GM19239 (cell line): ENCODE measurements at places on chromosomes 11 and 22.

GRCh38 chr22:29030618-29031226 is 30.9 kb downstream of the C22orf31 start:
- no peak for DNase-seq

- DNase-seq, result no peak
These were observed 102.6 kb downstream of the RELT start for GRCh38 chr11:73478737-73479347.

- DNase-seq, result no peak
These were observed 314.3 kb downstream of the BRD1 start for GRCh38 chr22:49513358-49513851.

- DNase-seq, result no peak
These were observed 264.5 kb upstream of the SORL1-AS1 start for GRCh38 chr11:121717296-121717695.

GRCh38 chr11:108316061-108316460 is 93.2 kb downstream of the ATM start:
- no peak for DNase-seq

DNA sequence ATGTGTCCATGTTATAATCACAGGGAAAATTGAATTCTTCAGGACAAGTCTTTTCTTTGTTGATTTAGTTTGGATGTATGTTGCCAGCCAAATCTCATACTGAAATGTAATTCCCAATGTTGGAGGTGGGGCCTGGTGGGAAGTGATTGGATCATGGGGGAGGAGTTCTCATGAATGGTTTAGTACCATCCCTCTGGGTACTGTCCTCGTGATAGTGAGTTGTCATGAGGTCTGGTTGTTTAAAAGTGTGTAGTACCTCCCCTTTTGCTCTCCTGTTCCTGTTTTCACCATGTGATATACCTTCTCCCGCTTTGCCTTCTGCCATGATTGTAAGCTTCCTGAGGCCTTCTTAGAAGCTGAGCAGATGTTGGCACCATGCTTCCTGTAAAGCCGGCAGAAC is 100.3 kb downstream of the CCDC81 start:
- DNase-seq, result no peak

DNA sequence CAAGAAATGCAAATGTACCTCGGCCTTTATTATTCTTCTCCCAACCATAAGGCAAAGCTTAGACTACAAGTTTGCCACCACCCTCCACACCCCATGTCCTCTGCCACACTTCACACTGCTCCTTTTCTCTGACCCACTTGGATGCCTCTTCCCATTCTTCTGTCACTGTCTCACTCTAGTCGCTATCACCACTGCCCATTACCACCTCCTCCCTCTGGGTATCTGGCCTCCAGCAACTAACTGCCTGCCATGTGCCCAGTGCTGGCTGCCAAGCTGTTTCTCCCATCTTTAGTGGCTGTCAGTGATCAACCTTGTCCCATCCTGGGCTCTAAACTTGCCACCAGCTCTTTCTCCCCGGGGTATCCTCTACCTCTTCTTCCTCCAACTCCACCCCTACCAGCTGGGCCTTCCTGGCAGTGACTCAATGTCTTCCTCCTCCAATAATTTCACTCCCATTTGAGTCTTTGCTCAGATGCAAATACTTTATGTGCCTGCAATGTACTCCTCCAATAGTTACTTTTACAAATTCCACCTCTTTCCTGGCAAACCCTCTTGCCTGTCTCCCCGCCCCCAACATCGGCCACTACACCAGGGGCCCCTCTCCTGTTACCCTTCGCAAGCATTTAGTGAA is 20.1 kb upstream of the KDM2A start:
- DNase-seq, result no peak

DNA sequence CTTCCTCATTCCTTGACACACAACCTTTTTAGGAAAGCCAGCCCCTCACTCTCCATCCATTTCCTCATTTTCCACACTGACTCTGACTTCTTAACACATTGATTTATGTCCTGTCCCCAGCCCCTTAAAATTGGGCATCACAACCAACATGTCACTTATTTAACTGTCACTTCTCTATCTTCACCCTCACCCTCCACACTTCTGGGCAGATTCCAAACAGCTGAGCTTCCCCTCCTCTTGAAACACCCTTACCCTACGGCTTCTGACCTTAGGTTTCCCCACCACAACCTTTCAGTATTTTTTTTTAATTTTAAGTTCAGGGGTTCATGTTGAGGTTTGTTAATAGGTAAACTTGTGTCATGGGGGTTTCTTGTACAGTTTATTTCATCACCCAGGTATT is 696.3 kb downstream of the DLG2 start:
- DNase-seq, result no peak
